ENCODE measurements at places on chromosomes 3 and 15.

GRCh38 chr15:34578283-34578674 is 5.2 kb downstream of the GOLGA8B start:
- no peak for DNase-seq

DNA sequence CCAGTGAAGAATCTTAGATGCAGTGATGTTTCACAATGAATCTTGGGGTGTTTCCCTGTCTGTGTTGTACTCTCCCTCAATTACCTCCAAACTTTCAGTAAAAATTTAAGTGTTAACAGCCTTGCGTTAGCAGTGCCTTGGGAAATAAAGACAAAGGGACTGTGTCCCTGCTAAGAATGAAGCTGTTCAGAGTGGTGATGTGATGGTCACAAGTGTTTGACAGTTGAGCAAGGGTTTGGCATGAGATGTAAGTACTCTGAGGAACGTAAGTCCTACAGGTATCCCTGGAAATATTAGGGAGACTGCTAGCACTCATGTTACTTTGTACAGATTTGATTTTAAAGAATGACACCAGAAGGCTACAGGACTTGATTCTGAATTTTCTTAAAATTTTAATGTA is 304.3 kb upstream of the DPH6 start:
- DNase-seq = no peak

GRCh38 chr15:39599871-39600270 is 19.0 kb downstream of the THBS1 start:
- no peak for DNase-seq

DNA sequence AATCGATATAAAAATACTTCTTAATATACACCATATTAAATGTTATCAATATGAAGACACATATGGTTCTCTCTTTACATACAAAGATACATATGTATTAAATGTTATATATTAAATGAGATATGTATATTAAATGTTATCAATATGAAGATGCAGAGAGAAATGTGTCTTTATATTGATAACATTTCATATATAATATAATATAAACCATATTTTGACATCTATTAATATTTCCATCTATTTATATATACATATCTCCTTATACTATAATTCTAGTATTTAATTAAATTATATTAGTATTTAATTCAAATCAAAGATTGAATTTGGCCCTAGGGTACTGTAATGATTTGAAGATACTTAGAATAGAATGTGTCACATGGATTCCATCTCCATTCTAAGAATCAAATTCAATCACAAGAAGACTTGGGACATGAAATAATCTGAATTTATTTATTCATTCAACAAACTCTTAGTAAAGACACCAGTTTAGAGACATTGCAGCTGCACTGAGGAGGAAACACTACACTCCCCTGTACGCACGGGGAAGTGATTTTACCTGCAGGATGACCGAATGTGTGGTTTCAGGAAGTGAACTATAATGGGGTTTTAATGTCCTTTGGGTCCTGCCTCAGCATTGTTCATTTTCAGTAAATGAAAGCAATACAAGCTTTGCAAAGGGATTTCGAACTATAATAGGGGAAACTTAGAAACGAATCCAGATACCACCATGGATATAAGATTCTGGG is 365.1 kb downstream of the MECOM start:
- DNase-seq = no peak

- no peak for DNase-seq
Observed at GRCh38 chr3:102084006-102084405, 234.7 kb downstream of the NFKBIZ start.

GRCh38 chr15:31985607-31986006 is 44.7 kb upstream of the CHRNA7 start:
- DNase-seq = no peak

DNA sequence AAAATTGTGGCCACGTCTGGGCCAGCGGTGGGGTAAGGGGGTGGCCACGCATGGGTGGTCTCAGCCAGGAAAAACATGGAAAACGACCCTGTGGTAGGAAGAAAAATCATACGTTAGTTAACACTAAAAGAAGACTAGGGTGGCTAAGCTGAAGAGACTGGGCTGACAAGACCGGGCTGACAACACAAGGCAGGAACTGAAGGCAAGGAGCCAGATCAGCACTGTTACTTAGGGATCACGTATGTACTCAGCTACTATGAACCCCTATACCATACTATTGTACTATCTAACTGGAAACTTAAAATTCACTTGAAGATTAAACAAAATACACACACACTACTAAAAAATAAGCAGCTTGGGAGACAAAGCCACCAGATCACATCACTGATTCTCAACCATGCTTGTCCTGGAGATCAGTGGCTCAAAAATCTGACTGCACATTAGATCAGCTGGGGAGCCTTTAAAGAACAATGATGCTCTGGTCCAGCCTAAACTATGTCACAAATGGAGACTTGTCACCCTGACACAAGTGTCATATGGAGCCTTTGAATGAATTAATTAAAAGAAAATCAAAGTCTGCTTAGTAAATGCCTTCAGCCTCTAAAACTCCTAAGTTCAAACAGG is 442.2 kb downstream of the SHQ1 start:
- no peak for DNase-seq

DNA sequence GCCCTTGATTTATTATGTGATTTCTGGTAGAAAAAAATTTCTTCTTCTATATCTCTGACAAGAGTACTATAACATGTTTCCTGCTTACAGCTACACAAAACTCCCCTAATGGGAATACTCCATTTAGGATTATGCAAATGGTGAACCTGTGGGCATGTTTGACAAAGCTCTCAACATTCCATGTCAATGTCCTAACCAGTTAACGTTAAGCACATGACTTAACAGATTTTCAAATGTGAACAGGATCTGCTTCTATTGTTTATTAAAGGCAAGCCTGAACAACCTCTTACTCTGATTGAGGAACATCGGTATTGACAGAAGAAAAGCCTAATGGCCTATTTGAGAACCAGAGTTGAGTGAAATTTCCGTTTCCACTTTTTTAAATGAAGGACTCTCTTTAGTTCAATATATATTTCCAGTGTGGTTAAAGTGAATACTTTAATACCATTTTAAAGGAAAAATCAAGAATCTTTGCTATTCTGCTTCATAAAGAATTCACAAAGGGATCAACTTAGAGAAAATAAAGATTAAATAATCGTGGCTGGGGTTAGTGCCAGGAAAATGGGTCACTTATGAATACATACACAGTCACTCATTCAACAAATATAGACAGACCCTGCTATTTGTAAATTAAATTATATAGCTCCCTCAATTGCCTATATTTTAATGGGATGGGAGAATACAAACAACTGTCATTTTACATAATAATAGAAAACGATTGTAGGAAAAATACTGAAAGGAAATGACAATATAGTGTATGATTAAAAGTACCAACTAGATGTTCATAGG is 300.3 kb upstream of the CBLB start:
- no peak for DNase-seq

DNA sequence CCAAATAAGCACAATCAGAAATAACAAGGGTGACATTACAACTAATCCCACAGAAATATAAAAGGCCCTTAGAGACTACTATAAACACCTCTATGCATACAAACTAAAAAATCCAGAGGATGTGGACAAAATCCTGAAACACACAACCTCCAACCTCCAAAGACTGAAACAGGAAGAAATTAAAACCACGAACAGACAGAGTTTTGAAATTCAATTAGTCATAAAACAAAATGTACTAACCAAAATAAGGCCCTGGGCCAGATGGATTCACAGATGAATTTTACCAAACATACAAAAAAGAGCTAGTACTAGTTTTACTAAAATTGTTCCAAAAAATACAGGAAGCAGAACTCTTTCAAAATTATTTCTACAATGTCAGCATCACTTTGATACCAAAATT is 1043.6 kb downstream of the DIPK2A start:
- no peak for DNase-seq

- no peak for DNase-seq
Observed at GRCh38 chr3:50173685-50174516, 17.5 kb upstream of the GNAT1 start.

GRCh38 chr3:32089476-32089875 is 16.9 kb upstream of the GPD1L start:
- no peak for DNase-seq

DNA sequence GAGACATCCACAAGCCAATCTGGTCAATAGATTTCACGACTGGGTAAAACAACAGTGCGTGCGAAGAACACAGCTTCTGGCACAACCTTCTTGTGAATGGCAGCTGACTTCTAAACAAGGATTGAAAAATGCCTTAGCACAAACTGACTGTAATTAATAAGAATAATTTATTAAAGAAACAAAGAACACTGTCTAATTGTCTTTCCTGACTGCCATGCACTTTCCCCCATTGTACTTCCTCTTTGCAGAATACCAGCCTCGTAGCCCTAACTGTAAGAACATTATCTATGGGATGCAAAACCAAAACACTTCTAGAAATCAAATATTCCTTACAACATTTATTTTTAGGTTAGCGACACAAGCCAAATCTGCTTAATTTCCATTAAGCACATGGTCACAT is 6.5 kb downstream of the FOXP1 start:
- DNase-seq = peak; percentile 30

- no peak for DNase-seq
Observed at GRCh38 chr15:69424001-69424400, 9.9 kb downstream of the KIF23 start.

GRCh38 chr3:149020196-149020838 is 29.0 kb downstream of the GYG1 start:
- no peak for DNase-seq

GRCh38 chr3:71489315-71489761 is 94.2 kb downstream of the FOXP1 start:
- DNase-seq = no peak

DNA sequence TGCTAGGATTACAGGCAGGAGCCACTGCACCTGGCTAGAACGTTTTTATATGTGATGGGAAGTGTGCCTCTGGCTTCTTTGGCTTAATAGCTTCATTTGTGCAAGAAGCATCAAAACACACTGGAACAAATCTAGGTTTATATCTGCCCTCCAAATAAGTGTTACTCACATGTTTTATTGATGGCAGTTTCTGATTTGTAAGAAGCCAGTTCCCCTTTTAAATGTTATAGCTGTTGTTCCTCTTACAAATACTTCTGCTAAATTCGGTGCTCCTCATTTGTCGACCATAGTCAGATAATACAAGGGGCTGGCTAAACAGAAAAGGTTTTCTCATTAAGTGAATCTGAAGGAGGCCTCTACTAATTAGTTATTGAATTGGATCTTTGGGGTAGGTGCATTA is 307.1 kb upstream of the SEMA6D start:
- DNase-seq = no peak

DNA sequence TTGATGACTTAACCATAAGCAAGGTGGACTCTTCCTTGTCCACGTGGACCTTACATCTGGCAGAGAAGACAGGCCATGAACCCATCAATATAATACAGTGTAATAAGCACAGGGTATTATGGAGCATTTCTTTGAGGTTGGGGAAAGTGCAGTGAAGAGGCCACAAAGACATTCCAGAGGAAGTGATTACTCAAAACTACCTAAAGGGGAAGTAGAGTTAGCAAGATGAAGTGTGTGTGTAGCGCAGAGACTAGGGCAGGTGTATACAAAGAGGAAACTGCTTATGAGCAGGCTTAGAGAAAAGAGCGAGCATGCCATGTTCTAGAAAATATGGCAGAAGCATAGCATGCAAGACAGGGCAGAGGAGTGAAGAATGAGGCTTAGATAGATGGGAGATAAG is 17.9 kb downstream of the CP start:
- peak; percentile 88 for DNase-seq

GRCh38 chr15:66115568-66116206 is 137.9 kb downstream of the MEGF11 start:
- no peak for DNase-seq

- no peak for DNase-seq
Observed at GRCh38 chr15:56797720-56798275, 64.5 kb upstream of the ZNF280D start.

- no peak for DNase-seq
Observed at GRCh38 chr3:117526470-117527079, 817.0 kb downstream of the TUSC7 start.

Data from GF-D8 (cell line).